OCI-M1 (cell line): ENCODE measurements at places on chromosomes 7 and 10.

GRCh38 chr7:94642838-94643653 is 12.9 kb downstream of the SGCE start:
- DNase-seq: no peak

GRCh38 chr10:99421233-99421739 is 9.1 kb downstream of the GOT1 start:
- DNase-seq: no peak

DNA sequence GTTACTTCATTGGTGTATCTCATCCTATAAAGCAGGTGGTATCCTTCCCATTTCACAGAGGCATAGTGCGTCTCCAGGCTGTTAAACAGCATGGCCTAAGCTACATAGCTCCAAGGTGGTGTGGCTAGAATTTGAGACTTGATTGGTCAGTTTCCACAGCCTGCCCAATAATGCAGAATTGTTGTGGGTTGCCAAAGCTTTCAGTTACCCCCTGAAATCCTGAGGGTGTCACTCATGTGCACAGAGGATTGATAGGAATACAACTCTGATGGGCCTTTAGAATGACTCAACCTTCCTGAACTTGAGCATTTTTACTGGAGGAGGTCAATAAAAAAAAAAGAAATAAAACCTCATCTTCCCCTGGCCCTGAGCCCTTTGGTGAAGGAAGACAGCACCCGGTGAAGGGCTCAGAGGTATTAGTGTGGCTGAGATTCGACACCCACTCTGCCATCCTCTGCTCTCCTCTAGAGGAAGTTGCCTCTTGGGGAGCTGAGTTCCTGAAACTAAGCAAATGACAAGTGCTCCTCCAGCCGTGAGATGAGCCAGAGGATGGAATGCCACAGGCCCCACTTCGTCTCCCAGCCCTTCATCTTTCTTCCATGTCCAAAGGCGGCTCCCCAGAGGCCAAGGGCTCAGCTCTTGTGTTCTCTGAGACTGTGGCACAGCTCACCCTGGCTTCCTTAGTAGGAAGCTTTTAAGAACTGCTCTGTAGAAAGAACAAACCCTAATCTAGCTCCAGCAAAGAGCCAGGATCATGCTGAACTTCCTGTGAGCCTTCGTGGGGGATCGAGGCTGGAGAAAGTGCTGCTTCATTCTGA is 1.0 kb downstream of the ACSL5 start:
- DNase-seq: peak; percentile 62

DNA sequence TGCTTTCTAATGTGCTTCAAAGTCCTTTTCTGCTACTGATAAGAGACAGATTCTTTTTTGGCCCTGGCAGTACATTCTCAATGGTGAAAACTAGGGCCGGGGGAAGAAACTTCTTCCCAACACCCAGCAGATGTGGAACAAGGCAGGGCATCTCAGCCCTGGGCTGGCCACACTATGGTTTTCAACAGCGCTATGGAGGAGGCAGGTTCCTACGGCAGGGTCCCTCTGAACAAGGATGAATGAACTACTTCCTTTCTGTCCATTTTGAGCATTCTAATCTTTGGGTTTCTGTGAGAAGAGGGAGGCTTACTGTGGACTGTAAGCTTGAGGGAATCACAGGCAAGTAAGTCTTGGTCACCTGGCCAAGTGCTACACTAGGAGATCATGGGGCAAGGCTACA is 78.7 kb downstream of the VSTM4 start:
- DNase-seq: no peak

GRCh38 chr10:51706225-51706624 is 6.8 kb upstream of the CSTF2T start:
- DNase-seq: no peak

DNA sequence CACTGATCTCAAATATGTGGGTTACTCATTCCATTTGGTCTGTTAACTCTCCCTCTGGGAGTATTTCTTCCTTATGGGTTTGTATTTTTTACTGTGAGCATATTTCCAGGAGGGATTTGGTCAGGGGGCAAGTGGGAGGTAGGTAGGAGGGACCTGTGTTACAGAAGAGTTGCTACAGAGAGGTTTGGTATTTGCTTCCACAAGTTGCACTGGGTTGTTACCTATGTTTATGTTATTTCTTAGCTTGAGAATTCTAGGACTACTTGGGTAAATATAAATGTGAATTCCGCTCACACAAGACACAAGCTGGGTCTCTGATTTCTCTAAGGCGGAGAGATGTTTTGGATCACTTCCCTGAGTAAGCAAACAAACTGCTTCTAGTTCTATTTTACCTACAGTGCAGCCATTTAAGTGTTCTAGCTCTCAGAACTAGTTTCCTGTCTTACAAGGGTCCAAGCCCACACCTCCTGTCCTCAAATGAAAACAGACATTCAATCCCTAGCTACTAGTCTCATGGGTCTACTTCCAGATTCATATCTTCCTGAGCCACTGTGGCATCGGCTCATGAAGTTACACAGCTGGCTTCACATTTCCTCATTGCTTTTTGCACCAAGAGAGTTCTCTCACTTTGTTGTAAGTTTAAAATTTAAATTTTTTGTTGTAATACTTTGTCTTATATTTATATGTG is 75.4 kb upstream of the PPP1R3C start:
- DNase-seq: no peak

DNA sequence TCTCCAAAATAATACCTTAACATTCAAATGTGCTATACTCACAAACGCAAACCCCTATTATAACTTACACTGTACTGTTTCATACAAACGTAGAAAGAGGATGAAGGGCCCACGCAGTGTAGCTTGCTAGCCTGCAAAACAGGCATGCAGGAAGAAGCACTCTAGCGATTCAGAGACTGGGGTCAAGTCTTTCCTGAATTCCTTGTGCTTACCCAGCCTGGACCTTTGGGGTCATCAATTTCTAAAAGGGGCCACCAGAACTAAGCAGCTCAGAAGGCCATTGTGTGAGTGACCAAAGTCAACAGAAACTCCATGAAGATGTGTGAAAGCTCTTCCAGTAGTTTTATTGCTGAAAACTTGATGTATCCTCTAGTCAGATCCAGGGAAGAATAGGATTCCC is 111.9 kb downstream of the SVIL start:
- DNase-seq: no peak

GRCh38 chr10:86067436-86068050 is 299.1 kb downstream of the GRID1 start:
- no peak for DNase-seq

DNA sequence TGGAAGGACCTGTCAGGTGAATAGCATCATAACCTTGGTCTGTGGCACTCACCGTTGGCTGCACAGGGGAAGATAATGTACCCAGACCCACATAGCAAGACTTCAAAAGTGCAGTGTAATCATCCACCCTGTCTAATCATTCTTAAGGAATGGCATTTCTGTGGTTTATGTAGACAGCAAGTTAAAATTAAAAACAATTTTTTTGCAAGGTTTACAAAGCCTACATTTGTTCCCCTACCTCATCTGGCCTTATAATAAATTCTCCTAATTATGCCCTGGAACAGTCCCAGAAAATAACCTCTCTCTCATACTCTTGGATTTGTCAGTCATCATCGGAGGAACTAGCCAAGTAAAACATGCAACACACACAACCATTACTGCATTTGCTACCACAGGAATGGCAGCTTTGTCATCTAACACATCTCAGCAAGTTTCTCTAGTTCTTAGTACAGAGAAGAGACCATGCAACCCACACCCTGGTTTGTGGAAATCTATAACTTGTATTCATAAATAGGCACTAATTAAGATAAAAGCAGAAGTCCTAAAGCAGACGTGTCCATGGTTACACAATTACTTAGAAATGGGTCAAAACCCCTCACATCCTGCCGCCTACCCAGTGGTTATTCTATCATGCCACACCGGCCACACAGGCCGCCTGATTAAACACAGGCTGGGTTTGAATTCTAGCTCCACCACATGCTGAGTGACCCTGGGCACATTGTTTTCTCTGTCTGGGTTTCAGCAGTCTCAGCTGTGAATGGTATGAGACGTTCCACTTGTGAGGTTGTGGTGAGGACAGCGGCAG is 19.1 kb downstream of the ABLIM1 start:
- peak; percentile 55 for DNase-seq

DNA sequence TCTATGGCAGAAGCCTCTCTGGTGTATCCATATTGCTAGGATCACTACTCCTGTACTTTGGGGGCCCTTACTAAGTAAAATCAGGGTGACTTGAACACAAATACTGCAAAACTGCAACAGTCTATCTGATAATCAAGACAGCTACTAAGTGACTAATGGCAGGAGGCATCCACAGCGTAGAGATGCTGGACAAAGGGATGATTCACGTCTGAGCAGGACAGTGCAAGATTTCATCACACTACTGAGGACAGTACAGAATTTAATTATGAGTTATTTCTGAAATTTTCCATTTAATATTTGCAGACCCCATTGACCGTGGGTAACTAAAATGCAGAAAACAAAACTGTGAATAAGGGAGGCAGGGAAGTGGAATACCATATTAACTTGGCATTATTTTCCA is 10.4 kb downstream of the CUL2 start:
- no peak for DNase-seq

DNA sequence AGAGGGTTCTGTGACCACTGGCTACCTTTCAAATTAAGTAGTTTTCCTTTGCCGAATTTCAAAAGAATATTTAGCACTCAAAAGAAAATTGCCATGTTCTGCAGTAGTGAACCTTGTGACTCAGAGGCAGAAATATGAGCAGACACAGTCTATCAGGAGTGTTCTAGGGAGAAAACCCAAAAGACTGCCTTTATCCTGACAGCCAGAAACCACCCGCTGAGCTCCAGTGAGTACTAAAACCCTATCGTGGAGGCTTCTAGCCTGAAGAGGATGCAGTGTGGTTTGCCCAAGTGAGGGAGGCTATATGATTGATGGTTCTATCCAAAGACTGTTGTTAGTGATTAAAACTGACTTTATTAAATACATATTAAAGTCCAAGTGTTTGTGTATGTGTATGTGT is 21.9 kb downstream of the CHRM2 start:
- no peak for DNase-seq

DNA sequence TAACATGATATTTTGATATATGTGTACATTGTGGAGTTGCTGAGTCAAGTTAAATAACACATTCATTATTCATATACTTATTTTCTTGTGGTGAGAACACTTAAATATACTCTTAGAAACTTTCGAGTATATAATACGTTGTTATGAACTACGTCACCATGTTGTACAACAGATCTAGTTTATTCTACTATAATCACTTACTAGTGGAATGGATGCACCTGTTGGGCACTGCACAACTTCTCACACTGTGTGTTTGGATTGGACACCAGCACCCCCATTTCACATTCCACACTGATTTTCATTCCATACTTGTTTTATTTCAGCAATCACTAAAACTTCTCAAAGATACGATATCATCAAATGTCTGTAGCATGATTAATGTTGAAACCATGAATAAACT is 407.3 kb downstream of the RPS24 start:
- no peak for DNase-seq

- no peak for DNase-seq
Measured at GRCh38 chr7:55109404-55110167, 90.8 kb downstream of the EGFR start.
